ENCODE measurements at places on chromosomes 13 and 19.

- DNase-seq = no peak
Observed at GRCh38 chr19:41233748-41234240, 14.8 kb downstream of the AXL start.

DNA sequence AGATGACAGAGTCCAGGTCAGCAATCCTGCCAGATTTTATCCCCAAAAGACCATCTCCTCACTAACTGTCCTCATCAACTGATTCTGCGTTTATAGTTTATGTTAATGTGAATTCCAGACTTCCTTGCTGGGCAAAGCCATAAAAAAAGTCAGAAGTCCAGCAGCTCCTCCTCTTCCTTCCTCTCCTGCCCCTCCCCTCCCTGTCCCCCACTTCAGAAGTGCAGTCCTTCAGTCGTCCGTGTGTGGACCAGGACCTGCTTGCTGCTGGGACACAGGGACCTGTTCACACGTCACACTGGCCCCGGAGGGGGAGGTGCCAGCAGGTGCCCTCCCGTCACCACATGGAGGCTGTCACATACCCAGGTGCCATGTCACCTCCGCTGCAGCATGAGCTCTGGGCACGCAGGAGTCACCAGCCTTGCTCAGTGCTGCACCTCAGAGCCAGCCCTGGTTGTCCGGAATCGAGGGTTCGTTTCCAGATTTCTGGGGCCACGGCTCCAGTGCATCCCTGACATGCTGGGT is 4.0 kb upstream of the MCF2L start:
- DNase-seq = no peak

DNA sequence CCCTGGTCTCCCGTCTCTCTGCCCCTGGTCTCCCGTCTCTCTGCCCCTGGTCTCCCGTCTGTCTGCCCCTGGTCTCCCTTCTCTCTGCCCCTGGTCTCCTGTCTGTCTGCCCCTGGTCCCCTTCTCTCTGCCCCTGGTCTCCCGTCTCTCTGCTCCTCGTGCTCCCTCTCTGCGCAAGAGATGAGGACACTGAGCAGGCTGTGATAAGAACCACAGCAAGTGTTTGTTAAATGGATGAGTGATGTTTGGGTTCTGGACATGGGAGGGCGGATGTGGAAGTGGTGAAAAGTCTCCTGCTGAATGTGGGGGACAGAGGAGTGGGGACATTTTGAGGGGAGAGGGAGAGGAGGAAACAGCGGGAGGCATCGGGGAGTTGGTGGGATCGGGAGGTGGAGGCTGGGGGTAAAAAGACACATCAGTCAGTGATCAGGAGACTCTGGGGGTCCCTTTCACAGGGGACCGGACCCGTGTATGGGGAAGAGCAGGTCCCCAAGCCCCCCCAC is 8.0 kb downstream of the NPAS1 start:
- no peak for DNase-seq

GRCh38 chr19:42272989-42273406 is 3.9 kb downstream of the CIC start:
- DNase-seq = no peak

DNA sequence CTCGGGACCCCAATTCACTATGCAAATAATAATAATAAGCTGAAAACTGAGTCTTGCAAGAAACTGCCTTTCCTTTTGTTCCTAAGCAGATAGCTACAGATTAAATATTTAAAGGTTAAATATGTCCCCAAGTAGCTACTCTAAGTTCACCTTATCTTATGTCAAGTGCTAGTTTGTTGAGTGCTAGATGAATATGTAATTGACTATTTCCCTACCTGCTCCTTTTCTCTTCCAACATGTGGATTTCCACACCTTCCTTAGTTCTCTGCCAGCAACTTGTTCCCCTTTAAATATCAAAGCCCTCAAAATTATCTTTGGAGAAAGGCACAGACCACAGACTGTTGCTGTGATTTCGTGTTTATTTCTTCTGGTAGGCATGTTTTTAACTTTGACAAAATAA is 709.2 kb upstream of the SLITRK1 start:
- DNase-seq = no peak

GRCh38 chr19:1288833-1289685 is 3.4 kb downstream of the EFNA2 start:
- no peak for DNase-seq

GRCh38 chr19:35373492-35373891 is 2.6 kb downstream of the GPR42 start:
- no peak for DNase-seq

DNA sequence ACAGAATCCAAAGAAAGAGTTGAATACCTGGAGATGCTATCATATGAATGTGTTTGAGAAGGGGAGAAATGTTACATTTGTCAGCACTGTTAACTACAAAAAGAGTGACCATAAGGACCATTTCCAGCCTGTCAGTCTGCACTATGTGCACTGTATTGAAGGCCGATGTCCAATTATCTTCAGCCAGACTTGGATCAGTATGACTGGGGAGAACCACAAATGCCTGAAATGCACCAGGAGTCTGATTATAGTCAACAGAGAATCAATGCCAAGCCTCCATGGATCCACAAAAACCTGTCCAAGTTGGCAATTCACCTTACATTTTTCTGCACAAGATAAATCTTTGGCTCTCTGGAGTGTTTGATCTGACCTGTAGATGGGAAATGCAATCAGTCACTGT is 697.5 kb upstream of the SGCG start:
- no peak for DNase-seq

DNA sequence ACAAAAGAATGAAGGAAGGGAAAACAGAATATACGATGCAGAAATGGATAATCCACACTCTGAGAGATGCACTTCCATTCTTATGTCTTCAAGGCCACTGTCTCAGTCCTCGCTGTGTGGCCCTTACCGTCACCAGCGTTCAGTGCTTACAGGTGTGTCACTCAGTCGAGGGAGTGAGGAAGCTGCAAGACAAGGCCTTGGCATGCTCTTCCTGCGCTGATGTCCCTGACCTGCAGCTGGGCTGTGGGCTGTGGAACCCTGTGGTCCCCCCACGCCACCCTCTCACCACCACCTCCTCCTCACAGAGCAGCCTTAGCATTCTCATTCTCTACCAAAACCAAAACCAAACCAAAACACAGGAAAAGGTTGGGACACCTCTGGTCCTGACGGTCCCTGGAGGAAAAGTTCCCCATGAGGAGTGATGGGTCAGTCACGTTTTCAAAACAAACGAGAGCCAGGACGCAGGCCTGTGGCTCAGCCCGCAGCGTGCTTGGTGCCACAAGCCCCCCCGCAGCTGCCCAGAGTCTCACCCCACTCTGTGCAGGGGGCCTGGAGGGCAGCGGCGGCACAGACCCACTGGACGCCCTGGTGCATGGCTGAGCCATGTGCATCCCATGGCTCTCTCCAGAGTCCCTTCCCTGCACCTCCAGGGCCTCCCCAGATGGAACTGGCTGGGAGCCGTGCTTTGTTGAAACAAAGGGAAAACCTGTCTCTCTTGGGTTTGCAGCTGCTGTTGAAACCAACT is 48.2 kb upstream of the GPR183 start:
- DNase-seq = no peak

DNA sequence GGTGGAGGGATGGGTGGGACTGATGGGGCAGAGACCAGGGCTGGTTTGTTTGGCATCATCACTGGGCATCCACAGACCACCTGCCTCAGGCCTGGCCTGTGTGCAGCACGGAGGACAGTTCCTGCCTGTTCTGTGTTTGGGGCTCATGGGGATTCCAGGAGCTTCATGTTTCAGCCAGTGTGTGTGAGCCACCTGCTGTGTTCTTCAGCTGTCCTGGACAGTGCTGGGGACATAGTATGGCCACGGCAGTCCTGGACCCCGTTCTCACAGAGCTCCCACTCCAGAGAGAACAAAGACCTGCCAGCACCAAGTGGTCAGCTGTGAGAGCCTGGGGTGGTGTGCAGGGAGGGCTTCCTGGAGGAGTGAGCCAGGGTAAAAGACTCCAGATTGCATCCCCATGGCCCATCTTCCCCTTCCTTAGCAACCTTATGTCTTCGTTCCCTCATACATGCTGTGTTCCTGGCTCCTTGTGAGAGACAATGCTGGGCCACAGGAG is 2.0 kb upstream of the CCDC97 start:
- no peak for DNase-seq

GRCh38 chr19:42568006-42568405 is 26.7 kb downstream of the CEACAM8 start:
- no peak for DNase-seq

DNA sequence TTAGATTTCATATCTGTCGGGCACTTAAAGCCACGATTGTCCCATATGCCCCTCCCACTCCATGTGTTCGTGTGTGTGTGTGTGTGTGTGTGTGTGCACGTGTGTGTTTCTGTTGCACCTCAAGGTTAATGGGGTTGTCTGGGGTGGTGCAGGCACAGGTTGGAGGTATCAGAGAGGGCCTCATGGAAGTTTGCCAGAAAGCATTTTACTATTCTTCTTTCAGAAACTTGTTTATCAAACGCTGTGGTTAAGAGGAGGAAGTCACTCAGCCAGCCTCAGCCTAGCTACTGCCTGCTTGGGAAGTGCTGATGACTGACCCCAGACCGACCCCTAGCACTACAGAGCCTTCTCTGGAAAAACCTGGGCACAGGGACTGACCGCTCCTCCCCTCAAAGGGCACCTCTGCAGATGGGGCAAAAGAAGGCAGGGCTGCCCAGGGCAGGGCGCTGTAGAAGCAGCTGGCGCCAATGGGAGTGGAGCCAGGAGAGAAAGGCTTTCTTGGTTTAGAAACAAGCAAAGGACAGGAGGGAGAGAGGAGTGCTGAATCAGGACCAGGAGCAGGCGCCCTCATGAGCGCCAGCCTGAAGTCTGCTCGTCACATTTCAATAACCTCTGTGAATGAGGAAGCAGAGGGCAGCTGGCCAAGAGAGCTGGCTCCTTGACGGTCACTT is 3.9 kb downstream of the SIAH3 start:
- peak; percentile 71 for DNase-seq

GRCh38 chr13:109627649-109628048 is 158.7 kb downstream of the IRS2 start:
- no peak for DNase-seq

DNA sequence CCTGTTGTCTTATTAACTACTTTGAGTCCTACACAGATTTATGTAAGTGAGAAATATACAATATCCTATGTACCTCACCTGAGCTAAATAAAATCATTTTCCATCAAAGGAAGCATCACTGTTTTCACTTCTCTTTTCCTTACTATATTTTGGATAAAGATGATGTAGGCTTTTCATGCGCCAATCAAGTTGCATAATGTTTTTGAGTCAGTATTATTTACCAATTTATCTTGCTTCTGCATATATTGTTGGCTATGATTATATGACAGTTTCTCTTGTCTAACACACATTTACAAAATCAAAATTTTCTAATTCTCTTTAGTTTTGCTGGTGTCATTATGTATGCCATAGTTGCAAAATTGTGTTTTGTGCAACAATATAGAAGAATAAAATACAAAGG is 67.9 kb upstream of the FRY start:
- DNase-seq = no peak

GRCh38 chr19:15279326-15279904 is 47.2 kb upstream of the EPHX3 start:
- DNase-seq = no peak

GRCh38 chr19:1051791-1052190 is 11.9 kb downstream of the ABCA7 start:
- no peak for DNase-seq

DNA sequence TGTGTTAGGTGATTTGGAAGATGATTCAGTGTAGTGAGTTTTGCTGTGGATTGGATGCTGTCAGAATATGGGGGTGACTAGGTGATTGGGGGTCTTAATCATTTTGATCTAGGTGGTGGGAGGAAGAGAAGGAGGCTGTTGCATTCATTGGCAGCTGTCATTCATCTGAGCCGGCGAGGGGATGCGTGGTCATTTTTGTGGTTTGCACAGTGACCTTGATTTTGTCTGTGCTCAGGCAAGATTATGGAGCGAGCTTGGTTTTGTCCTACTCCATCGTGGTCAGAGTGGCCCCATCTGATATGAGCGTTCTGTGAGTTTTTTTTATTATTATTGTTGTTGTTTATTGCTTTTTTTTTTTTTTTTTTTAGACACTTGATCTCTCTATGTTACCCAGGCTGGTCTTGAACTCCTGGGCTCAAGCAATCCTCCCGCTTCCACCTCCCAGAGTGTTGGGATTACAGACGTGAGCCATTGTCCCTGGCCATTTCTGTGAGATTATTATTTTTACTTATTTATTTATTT is 42.0 kb downstream of the SPTBN4 start:
- DNase-seq = no peak

- DNase-seq = no peak
Observed at GRCh38 chr13:49610176-49610575, 18.1 kb upstream of the ARL11 start.

DNA sequence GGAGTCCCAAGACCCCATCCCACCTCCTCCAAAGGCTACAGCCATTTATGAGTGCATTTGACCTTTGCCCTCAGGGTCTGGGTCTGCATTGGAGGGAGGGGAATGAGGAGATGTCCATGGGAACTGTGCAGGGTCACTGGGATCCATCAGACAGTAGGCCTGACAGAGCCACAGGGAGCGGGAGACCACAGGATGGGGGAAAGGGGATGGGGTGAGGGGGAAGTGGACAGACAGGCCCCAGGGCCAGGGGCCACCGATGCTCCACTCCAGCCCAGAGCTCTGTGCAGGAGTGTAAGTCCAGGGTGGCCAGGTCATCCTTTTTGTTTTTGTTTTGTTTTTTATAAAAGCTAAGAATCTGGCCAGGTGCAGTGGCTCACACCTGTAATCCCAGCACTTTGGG is 82.5 kb downstream of the CHST8 start:
- no peak for DNase-seq

GRCh38 chr13:29140277-29140676 is 320.1 kb downstream of the MTUS2 start:
- DNase-seq = no peak

DNA sequence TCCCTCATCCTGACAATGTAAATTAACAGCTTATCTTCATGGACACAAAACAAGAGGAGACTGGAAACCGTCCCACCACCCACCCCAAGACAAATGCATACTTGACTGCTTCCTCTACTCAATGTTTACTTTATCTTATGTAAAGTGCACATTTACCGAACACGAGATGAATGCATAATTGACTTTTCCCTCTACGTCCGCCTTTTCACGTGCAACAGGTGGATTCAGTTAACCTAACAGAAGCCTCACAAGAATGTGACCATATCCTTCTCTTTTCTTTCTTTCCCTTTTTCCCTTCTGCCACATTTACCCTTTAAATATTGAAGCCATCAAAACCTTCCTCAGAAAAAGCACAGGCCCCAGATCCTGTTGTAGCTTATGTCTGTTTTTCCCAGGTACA is 468.0 kb downstream of the UQCRFS1 start:
- no peak for DNase-seq

DNA sequence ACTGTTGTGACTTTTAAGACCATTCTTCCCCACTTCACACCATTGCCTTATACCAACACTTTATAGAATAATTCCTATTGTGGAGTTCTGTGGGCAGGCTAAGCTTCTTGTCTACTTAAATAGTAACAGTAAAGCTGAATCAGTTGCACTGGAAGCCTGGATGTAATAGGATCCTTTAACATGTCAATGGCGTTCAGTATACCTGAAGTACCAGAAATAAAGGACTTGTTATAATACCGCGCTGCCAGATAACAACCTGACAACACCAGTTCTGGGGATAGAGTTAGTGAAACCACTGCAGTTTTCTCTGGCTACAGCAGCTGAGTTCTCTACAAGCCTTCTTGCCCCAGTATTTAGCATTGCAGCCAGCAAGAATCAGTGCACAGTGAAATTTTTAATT is 52.0 kb upstream of the TNFRSF19 start:
- no peak for DNase-seq

- DNase-seq = no peak
Observed at GRCh38 chr13:80245162-80245733, 95.7 kb downstream of the SPRY2 start.

- no peak for DNase-seq
Observed at GRCh38 chr13:42895776-42896175, 96.3 kb downstream of the EPSTI1 start.

GRCh38 chr13:95289020-95289444 is 12.2 kb downstream of the ABCC4 start:
- DNase-seq = no peak

Data from CD4-positive, alpha-beta T cell treated with Interleukin-6 at 100 ng/mL for 8 hours (primary cell).